T-cell (primary cell): ENCODE measurements at places on chromosomes 12 and 14.

GRCh38 chr12:51636581-51636980 lies 45.5 kb downstream of the SCN8A start:
- DNase-seq: no peak

DNA sequence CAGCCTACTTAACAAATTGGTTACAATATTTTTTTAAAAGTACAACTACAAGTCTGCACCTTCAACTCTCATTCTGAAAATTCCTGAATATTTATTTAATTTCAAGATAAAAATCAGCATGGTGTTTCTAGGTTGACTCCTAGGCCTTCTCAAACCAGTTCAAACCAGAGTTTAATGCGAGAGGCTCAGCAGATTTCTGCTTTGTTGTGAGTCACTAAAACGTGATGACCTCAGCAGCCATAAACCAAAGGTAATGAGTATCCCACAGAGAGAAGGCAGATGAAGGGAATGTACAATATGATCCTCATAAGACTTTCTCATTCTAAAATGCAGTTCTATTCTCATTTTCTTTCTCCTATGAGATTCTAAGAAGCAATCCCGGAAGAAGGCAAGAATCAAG lies 1.5 kb downstream of the PRDM4 start:
- DNase-seq: no peak

DNA sequence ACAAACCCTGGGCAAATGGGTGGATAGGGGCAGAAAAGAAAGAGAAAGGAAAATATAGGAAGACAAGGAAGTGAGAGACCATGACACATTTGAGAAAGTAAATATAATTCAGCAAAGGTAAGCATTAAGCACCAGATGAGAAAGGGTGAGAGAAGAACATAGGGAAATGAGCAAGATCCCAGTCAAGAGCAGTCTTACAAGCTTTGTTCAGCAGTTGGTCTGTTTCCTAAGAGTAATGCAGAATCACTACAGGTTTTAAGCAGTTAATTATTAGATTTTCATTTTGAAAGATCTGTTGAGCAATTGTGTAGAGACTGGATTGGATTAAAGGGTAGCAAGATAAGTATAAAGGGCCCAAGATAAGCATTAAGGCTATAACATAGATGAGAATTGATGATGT lies 146.3 kb downstream of the PLCZ1 start:
- DNase-seq: no peak

- no peak for DNase-seq
Observed at GRCh38 chr12:64186789-64187188, 35.3 kb downstream of the KICS2 start.

GRCh38 chr12:110920324-110920910 lies at the start of gene MYL2:
Gene MYL2, minus strand, starts transcription at chr12:110920579. Its CDS starts 50 bp downstream, at chr12:110920529.
- no peak for DNase-seq

DNA sequence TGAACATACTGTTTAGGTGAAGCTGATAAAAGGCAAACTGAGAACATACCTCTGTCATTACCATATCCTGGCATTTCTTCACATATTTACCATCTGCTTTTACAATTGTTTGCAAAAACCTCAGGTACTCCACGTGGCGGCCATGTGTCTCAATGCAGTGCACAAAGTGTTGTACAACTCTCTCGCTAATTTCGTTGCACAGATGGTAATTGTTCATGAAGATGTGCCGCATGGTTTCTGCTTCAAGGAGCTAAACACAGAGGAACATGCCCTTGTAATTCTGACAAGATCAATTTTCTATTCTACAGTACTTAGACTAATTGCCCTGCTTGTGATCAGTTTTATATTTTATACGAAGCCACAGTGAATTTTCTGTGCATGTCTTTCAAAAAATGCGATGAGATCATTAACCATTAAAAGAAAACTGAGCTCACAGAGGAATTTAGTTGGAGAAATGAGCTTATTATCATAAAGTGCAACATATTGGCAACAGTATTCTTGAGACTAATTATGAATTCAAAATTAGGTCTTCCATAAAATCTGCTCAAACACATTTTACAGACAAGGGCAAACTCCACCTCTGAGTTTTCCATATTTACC lies 233.8 kb downstream of the ITPR2 start:
- no peak for DNase-seq

DNA sequence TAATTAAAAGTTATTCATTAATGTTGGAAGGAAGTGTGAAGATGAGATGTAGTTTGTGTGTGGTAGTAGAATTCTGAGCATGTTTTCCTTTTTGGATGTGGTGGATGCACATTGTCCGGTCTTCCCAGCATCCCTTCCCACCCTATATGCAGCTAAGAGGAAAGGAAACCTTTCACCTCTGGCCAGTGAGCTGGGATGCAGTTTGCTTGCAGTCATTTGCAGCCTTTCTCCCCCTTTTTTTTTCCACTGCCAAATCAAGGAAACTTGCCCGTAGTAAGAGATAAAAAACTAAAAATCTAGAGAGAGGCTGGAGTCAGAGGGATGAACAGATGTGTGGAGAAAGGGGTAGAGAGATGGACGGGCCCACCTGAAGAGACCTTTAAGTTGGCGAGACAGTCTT lies 72.5 kb upstream of the SLC38A2 start:
- DNase-seq: no peak

- no peak for DNase-seq
Observed at GRCh38 chr14:60632257-60632656, 17.0 kb downstream of the SIX1 start.

GRCh38 chr12:72077111-72077820 lies 138.6 kb downstream of the TPH2 start:
- no peak for DNase-seq

DNA sequence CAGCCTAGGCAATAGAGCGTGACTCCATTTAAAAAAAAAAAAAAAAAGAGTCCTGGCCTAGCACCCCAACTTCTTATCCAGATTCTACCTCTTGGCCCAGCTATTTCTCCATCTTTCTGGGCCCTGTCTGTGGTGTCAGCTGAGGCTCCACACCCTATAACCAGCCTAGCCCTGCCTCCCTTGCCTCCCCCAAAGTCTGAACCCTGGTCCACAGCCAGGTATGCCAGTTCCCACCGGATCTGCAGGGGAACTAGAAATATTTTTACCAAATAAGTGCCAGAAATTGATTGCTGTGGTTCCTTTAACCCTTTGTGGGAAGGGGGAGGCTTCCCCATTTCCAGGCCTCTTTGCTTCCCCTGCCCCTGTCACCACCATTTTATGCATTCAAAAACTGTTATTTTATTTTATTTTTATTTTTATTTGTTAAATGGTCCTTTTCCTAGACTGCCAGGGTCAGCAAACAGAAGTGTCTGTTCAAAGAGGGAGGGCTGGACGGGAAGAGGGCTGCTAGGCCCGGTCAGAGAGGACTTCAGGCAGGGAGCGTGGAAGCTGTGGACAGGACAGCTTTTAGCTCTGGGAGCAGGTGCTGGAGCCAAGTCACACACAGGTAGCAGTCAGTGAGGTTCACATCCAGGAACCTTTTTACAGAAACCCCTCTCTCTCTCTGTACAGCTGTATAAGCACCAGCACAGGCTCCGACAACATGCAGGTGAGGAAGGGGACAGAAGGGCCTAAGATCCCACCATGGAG lies 23.2 kb downstream of the TTC9 start:
- DNase-seq: no peak

DNA sequence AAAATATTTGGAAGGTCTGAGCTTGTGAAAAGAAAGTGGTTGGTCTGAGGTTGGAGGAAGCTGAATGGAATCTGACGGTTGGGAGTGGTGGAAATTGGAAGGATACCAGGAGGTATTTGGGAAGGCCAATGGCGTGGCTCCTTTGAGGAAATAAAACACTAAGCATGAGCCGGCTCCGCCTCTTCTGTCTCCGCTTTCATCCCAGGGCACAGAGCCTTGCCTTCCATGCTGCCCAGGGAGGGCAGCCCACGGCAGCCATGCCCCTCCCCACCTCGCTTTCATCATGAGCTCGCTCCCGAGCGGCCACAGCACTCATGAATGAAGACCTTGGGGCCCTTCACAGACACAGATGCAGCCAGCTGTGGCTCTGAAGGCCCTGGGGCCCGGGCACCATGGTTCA lies 36.2 kb downstream of the HSP90AA1 start:
- no peak for DNase-seq

DNA sequence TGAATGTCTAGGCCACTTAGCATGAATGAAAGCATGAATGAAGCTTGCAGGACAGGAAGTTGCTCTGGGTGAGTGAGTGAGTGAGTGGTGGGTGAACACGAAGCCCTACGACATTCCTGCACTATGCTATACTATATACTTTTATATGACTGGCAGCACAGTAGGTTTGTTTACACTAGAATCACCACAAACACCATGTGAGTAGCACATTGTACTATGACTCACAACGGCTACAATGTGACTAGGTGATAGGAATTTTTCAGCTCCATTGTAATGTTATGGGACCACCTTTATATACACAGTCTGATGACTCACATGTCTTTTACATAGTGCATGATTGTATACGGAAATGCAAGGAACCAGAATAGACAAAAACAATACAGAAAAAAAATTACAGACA lies 1480.2 kb downstream of the AACS start:
- no peak for DNase-seq
